Right forelimb (tissue), 1 donor: ENCODE measurements at places on chromosomes 4 and X.

GRCh38 chr4:184434501-184435066 lies 39.8 kb downstream of the IRF2 start:
- no peak for DNase-seq

- DNase-seq, result peak; percentile 66
Observed at GRCh38 chr4:8315435-8316250, 46.1 kb downstream of the HTRA3 start.

DNA sequence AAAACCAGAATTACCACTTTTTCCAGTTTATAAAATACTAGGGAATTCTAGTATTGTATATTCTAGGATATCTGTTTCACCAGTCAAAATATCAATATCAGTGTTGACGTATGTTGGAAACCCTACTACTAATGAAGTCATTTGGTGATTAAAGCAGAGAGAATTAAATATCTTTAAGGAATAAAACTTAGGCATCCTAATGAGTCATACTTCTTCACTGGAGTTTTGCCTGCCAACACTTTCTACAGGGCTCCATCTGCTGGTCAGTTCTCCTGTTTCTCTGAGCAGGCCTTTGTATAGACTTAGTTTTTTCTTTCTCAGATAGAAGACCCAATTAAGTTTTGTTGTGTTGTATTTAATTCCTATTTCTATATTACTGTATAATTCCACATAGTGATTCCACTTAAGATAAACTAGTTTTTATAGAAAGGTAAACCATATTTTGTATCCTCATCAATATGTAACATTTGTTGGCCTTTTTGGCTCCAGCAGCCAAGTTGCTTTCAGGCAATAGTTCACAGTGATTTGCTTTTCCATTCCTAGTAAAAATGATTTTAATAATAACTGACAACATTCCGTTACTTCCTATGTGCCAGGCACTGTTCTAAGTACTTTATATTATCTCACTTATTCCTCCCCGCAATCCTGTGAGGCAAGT lies 3.5 kb downstream of the AP1AR start:
- peak; percentile 54 for DNase-seq

- DNase-seq, result no peak
Observed at GRCh38 chr4:155566354-155566753, 100.3 kb upstream of the GUCY1A1 start.

DNA sequence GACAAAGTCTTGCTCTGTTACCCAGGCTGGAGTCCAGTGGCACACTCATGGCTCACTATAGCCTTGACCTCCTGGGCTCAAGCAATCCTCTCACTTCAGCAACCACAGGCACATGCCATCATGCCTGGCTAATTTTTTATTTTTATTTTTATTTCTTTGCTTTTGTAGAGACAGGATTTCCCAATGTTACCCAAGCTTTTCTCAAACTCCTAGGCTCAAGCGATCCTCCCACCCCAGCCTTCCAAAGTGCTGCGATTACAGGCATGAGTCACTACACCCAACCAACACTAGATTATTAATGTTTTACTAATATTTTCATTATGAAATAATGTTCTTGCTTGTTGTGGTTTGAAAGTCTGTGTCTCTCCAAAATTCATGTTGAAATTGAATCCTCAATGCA lies 5.2 kb upstream of the ACTRT1 start:
- DNase-seq, result no peak

- no peak for DNase-seq
Observed at GRCh38 chr4:101669138-101669831, 121.2 kb upstream of the BANK1 start.
